ENCODE measurements at places on chromosomes 13 and 19.

DNA sequence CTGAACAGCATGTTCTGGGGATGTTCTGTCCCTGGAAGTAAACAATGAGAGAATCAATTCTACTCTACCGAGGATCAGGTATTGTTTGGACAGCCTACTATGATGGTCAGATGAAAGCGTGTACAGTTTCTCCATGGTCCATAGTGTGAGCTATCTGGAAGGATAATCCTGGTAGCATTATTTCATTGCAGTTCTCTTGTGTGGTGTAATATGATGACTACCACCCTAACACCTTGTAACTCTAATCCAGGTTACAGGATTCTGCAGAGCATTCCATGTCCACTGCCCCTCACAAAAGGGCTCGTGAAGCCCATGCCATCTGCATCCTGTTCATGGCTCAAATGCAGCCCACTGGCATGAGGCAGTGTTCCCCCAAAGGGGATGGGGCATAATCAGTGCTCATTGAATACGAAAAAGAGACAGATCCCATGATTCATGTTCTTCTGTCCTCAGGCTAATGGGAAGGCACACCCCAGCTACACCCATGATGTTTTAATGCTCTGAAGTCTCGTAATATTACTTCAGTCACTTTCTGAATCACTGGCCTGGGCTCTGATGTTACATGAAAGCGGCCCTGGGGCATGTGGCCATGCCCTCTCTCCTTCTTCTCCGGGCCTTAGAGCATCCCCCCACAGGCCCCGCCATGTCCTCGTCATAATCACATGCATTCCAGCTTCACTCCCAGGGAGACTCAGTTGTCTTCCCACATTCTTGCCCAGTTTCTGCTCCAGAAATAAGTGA lies 68.4 kb downstream of the HSPH1 start:
- no peak overlapping the region for H3K4me3 ChIP-seq
- H3K36me3 ChIP-seq, result no peaks in the 10 kb centered on the region
- no peaks in the 10 kb centered on the region for H3K27me3 ChIP-seq
- peaks cover 22% of the 10 kb centered on the region for H3K4me1 ChIP-seq
- no peak for DNase-seq
- no peak overlapping the region for H3K27ac ChIP-seq

GRCh38 chr19:7931221-7932061 lies 5.5 kb upstream of the CTXN1 start:
- H3K4me1 ChIP-seq, result peaks cover under 1% of the 10 kb centered on the region
- H3K4me3 ChIP-seq, result no peak overlapping the region
- H3K36me3 ChIP-seq, result peaks cover 80% of the 10 kb centered on the region
- H3K27me3 ChIP-seq, result no peaks in the 10 kb centered on the region

DNA sequence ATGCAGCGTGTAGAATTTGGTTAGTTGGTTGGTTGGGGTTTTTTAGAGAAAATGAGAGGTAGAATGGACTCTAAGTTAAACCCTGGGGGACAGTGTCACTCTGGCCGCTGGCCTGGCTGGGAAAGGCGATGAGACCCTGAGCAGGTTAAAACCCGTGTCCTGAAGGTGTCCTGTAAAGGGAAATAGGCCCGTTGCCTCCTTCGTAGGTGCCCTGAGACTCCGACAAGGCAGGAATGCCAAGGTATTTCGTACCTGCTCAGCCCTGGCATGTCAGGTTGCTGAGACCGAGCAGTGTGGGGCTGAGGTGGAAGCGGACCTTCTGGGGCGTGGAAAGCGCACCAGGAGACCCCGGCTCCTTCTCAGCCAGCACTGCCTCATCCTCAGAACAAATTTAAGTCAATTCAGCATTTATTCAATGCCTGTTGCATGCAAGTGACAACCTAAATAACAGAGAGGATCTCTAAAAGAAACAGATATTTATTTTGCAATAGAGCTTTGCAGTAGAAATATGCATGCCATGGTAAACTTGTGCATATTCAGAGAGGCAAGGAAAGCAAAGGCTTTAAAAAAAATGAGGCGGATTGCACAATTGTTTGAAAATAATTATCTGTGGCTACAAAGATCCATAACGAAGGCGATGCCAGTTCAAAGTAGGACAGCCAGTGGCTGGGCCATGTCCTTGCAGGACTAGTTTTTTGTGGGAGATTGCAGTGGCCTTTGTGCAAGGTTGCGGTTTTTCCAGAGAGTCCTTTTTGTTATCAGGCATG lies 1.4 kb upstream of the RAB20 start:
- no peak for DNase-seq
- H3K27me3 ChIP-seq, result peaks cover 55% of the 10 kb centered on the region
- H3K4me3 ChIP-seq, result no peak overlapping the region
- H3K4me1 ChIP-seq, result peaks cover 6% of the 10 kb centered on the region
- no peaks in the 10 kb centered on the region for H3K36me3 ChIP-seq

- no peak for DNase-seq
- peaks cover 1% of the 10 kb centered on the region for H3K4me1 ChIP-seq
- H3K27me3 ChIP-seq, result no peaks in the 10 kb centered on the region
- no peak overlapping the region for H3K4me3 ChIP-seq
- no peak overlapping the region for H3K27ac ChIP-seq
These were observed 17.4 kb downstream of the SPART start for GRCh38 chr13:36328821-36329220.

DNA sequence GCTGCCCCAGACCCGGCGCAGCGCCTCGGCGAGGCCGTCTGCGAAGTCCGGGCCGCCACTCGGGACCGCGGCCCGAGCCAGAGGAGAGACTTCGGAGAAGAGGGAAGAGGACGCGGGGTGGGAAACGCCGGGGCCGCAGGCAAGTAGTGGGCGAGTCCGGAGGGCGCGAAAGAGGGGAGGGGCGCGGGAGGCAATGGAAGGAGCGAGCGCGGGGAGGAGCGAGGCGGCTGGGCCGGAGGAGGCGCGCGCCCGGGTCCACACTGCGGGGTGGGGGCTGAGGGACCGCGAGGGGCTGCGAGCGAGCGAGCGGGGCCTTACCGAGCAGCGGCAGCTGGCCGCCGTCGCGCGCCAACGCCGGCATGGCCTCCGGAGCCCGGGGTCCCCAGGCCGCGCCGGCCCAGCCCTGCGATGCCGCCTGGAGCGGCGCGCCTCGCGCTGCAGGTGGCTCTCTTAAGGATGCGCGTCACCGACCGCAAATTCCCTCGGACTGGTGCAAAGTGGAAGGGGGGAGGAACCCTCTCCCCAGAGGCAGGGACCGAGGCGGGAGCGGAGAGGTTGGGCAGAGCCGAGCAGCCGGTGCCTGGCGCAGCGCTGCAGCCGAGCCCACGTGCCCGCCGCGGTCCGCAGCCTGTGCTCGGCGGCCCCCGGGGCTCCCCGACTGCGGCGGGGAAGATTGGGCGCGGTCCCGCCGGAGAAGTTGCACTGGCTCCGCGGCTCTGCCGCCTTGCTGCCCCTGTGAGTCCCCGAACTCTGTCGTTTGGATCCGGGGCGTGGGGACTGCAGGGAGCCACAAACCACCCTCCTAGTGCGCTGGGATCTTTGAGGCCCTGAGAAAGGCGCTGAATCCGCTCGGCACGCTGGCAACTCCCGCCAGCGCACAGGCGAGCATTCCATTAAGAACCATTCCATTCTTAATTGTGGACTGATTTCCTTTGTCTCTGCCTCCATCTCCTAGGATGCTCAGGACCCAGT lies at the start of gene FLT3:
TSS of gene FLT3 (minus strand) at position 427 of the 972 bp plus-strand sequence. CDS start at position 361, 66 bp downstream.
- no peak within 1 kb of the TSS for H3K27ac ChIP-seq
- peak; percentile 48 for DNase-seq
- H3K4me3 ChIP-seq, result peak within 1 kb of the TSS; percentile 81
- H3K4me1 ChIP-seq, result no peaks in the 10 kb centered on the region
- no peaks in the 10 kb centered on the region for H3K36me3 ChIP-seq
- H3K27me3 ChIP-seq, result peaks cover 56% of the 10 kb centered on the region

- peaks cover 14% of the 10 kb centered on the region for H3K4me1 ChIP-seq
- H3K4me3 ChIP-seq, result no peak overlapping the region
- peaks cover 71% of the 10 kb centered on the region for H3K36me3 ChIP-seq
- no peak for DNase-seq
These were observed 90.9 kb downstream of the KDM4B start for GRCh38 chr19:5059793-5060192.

DNA sequence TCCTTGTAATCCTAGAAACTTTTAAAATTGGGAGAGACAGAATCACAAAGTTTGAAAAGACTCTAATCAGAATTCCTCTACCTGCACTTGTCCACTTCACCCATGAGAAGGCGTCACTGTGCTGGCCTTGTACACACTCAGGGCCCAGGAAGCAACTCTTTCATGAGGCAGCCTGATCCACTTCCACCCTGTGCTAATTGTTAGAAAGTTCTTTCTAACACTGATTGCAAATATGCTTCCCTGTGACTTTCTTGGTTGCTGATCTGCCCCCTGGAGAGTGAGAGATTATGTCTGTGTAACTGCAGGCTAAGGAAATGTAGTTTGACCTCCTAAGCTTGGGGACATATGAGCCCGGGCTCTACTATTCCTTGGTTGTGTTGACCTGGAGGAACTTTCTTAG lies 494.6 kb downstream of the MYO16 start:
- H3K4me1 ChIP-seq, result peaks cover 2% of the 10 kb centered on the region
- H3K4me3 ChIP-seq, result no peak overlapping the region
- no peak for DNase-seq
- H3K36me3 ChIP-seq, result no peaks in the 10 kb centered on the region

DNA sequence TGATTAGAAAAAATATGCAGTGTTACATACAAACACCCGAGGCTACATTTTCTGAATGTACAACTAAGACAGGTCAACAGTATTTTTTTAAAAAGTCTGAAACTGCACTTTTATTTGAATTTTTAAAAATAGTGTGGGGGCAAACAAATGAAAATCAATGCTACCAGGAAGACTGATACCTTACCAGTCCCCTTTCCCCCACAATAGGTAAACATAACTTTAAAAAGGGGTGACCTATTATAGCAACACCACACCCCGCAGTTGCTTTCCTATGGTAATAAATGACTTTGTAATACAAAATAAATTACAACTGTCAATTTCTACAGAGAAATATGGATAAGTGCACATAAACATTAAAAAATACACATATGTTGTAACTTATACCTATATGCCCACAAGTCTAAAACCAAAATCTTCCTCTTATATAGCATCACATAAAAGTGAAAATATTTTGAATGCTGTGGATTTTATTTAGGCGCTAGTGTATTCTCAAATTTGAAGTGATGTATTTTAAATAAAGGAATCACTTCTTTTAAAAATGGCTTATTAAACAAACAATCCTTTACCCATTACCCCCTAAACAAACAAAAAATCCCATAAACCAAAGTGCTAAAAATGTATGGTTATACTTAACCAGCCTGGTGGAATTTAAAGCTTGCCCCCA lies 63.1 kb downstream of the KCNRG start:
- DNase-seq, result no peak
- no peak overlapping the region for H3K27ac ChIP-seq
- no peaks in the 10 kb centered on the region for H3K4me1 ChIP-seq
- no peaks in the 10 kb centered on the region for H3K27me3 ChIP-seq
- H3K36me3 ChIP-seq, result no peaks in the 10 kb centered on the region

DNA sequence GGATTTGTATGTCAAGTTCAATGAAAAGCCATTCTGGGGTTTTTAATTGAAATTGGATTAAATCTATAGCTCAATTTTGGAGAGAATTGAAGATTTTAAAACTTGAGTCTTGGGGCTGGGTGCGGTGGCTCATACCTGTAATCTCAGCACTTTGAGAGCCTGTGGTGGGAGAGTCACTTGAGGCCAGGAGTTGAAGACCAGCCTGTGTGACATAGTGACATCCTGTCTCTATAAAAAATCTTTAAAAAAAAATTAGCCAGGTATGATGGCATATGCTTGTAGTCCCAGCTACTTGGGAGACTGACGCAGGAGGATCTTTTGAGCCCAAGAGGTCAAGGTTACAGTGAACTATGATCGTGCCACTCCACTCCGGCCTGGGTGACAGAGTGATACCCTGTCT lies 41.2 kb downstream of the VAV1 start:
- no peaks in the 10 kb centered on the region for H3K4me1 ChIP-seq
- no peak for DNase-seq

- no peak for DNase-seq
- H3K36me3 ChIP-seq, result peaks cover 9% of the 10 kb centered on the region
- no peak overlapping the region for H3K27ac ChIP-seq
- no peak overlapping the region for H3K4me3 ChIP-seq
- no peaks in the 10 kb centered on the region for H3K4me1 ChIP-seq
These were observed 14.9 kb downstream of the MRPS31 start for GRCh38 chr13:40756042-40756441.

DNA sequence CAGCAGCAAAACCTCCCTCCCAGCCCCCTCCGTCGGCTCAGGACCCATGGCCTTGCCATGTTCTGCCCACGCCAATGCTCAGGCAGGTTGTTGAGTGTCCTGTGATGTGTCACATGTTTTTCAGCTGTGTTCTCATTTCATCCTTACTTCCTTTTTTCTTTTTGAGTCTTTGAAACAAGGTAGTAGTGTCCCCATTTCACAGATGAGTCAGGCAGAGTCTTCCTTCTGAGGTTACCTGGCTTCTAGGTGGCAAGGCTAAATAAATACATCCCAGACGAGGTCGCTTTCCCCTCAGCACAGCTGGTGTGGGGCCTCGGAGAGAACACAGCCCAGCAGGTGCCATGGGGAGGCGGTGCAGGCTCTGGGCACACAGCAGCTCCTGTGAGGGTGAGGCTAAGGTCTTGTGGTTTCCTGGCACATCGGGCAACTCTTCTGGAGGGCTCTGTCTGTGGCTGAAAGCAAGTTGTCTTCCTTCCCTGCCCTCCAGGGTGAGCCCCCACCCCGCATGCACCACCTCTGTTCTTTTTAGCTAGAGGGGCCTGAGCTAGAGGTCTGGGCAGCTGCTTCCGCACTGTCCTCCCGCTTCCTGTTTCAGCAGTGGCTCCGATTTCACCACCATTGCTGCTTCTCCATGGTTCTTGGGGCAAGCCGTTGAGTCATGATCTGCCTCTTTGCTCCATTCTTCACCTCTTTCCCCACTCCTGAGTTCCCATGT lies 15.1 kb downstream of the PRAM1 start:
- peaks cover 38% of the 10 kb centered on the region for H3K4me1 ChIP-seq
- H3K27me3 ChIP-seq, result no peaks in the 10 kb centered on the region
- H3K4me3 ChIP-seq, result no peak overlapping the region
- H3K27ac ChIP-seq, result peak overlapping the region; percentile 96
- no peak for DNase-seq

GRCh38 chr19:50418176-50419021 lies at the start of gene SPIB:
TSS of gene SPIB (plus strand) at chr19:50418938. CDS start at chr19:50418963, 25 bp downstream.
- DNase-seq, result no peak
- H3K4me1 ChIP-seq, result peaks cover 6% of the 10 kb centered on the region
- H3K4me3 ChIP-seq, result no peak within 1 kb of the TSS
- H3K36me3 ChIP-seq, result peaks cover 16% of the 10 kb centered on the region

GRCh38 chr19:45779231-45780145 lies 2.8 kb downstream of the DMPK start:
- peaks cover 19% of the 10 kb centered on the region for H3K4me1 ChIP-seq
- H3K27me3 ChIP-seq, result peaks cover 6% of the 10 kb centered on the region
- DNase-seq, result peak; percentile 95
- no peak overlapping the region for H3K27ac ChIP-seq

DNA sequence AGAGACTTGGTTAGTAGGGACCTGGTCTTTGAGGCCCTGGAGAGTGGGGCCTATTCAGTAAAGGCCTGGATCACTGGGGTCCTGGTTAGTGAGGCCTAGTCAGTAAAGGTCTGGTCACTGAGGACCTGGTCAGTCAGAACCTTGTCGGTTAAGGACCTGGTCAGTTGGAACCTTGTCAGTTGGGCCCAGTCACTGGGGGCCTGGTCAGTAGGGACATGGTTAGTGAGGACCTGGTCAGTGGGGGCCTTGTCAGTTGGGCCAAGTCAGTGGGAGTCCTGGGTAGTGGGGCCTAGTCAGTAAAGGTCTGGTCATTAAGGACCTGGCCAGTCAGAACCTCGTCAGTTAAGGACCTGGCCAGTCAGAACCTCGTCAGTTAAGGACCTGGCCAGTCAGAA lies 43.2 kb upstream of the TPM4 start:
- peaks cover 30% of the 10 kb centered on the region for H3K27me3 ChIP-seq
- H3K27ac ChIP-seq, result no peak overlapping the region
- no peaks in the 10 kb centered on the region for H3K4me1 ChIP-seq
